ENCODE measurements at places on chromosomes 4 and X.
A peak's percentile ranks its signal among the peaks of the same experiment; 100 is the strongest.

DNA sequence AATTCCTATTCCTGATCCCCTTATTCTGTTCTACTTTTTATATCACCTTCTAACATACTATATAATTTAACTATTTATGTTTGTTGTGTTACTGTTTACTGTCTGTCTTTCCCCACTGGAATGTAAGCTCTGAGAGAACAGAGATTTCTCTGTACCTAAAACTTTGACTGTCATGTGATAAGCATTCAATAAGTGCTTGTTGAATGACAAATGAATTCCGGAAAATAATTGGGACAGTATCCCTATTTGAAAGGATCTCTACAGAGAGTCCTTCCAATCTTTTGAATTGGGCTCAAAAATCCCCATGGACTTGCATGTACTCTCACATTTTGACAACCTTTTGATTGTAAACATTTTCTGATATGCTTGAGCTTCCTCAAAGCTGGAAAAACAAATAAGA lies 1.6 kb upstream of the MMGT1 start:
- DNase-seq, result no peak

- DNase-seq, result no peak
Observed at GRCh38 chrX:124862301-124862700, 457.4 kb upstream of the TEX13C start.

DNA sequence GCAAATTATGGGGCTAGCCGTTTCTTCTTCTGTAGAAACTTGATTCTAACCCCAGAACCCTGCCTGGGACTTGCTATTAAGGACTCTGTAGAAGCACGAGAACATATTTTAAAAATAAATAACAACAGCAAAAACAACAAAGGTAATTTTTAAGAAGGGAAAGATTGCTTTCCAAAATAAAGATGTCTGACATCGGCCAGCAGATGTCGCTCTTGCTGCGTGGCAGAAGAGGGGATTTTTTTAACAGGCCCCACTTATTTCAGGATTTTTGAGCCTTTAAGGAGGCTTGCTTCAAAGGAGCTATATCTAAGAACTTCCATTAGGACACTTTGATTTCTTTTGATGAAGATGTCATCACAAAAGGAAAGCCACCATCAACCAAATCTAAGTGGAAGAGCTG lies 62.8 kb upstream of the EGFL6 start:
- DNase-seq, result peak; percentile 35

DNA sequence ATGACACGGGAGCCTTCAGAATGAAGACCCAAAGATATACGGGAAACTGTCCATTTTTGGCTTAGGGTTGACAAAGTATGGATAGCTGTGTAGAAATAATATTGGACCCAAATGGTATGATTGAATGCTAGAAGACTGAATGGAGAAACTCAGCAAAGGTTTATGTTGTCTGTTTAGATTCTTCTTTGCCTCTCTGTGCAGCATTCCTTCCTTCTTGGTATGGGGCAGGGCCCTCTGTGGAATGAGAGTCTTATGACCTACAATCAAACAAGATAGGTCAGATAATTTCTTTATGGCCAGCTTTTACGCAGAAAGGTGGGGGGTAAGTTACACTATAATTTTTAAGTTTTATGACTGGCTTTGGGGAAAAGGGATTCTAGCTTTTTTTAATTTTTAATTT lies 124.3 kb downstream of the PCDH10 start:
- no peak for DNase-seq

DNA sequence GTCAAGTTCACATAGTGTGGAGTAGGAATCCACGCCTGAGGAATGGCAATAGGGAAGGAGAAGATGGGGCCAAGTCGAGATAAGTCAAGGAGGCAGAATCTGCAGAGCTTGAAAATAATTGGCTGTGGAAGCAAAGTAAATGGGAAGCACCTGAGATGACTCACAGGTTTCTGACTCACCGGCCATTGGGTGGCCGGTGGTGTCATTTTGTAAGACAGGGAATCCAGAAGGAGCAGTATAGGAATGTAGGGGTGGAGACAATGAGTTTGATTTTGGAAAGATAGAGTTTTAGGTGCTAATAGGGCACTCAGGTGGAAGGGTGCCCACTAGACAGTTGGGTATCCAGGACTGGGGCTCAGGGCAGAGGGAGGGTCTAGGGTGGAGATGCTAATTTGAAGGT lies 201.0 kb upstream of the MAMLD1 start:
- no peak for DNase-seq

- peak; percentile 11 for DNase-seq
Observed at GRCh38 chr4:137601934-137602333, 69.6 kb upstream of the PCDH18 start.

DNA sequence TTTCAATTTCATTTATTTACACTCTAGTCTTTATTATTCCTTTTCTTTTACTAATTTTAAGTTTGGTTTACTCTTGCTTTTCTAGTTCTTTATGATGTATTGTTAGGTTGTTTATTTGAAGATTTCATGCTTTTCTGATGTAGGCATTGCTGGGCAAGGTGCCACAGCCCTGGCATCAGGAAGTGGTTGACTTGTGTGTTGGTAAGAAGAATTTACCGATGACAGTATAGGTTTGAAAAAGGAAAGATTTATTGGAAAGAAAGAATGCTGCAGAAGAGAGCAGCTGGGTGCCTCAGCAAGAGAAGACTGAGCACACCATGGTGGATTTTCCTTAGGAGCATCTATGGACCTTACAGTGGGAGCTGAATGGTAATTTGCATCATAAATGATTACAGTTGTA lies 153.2 kb downstream of the KLF8 start:
- DNase-seq, result no peak

- peak; percentile 19 for DNase-seq
Observed at GRCh38 chr4:104491481-104492182, 3.1 kb downstream of the CXXC4 start.

DNA sequence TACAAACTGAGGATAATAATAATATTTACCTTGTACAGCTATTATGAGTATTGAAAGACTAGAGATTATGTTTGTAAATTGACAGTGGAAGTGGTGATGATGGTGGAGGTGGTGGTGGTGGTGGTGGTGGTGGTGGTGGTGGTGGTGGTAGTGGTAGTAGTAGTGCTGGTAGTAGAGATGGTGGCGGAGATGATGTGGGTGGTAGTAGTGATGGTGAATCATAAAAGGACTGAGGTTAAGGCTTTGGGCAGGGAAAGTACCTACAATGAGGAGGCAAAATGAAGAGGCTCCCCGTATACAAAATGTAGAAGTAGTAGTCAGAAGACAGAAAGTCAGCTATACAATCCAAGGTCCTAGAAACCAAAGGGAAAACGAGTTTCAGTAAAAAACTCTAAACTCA lies 214.1 kb downstream of the BCOR start:
- DNase-seq, result no peak

GRCh38 chrX:135547767-135548166 lies 27.3 kb downstream of the INTS6L start:
- DNase-seq, result no peak

GRCh38 chrX:114006664-114007063 lies 577.2 kb upstream of the HTR2C start:
- DNase-seq, result no peak

- no peak for DNase-seq
Observed at GRCh38 chrX:1322393-1322792, 14.2 kb upstream of the IL3RA start.
